ENCODE measurements at places on chromosomes 4 and X. TPM values are rescaled to one million over a fixed set of nuclear protein-coding genes. Genes with fewer than 3 reads are reported as not detected.
A peak's percentile ranks its signal among the peaks of the same experiment; 100 is the strongest.

- DNase-seq, result no peak
Measured at GRCh38 chr4:99720206-99720605, 62.6 kb upstream of the C4orf54 start.

DNA sequence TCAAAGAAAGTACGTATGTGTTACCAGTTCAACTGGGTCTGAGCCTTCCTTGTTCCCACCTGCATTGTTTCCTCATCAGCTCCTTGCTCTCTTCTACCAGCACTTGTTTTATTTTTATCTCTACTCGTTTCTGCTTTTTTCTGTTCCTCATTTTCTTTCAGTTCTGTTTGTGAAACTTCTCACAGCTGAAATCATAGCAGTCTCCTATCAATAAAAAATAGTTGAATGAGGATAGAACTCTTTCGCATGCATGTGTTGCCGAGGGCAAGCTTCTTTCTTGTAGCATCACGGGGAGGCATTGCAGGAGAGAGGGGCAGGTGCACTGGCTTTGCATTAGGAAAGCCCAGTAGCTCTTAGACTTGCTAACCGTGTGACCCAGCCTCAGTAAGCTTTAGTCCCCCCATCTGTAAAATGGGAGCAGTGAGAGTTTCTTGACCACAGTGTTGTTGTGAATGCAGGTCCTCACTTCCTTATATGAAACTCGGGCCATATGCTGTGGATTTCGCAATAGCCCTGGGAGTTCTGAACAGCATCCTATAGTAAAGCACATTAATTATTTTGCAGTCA, 24.7 kb downstream of the OFD1 start:
- DNase-seq, result no peak

DNA sequence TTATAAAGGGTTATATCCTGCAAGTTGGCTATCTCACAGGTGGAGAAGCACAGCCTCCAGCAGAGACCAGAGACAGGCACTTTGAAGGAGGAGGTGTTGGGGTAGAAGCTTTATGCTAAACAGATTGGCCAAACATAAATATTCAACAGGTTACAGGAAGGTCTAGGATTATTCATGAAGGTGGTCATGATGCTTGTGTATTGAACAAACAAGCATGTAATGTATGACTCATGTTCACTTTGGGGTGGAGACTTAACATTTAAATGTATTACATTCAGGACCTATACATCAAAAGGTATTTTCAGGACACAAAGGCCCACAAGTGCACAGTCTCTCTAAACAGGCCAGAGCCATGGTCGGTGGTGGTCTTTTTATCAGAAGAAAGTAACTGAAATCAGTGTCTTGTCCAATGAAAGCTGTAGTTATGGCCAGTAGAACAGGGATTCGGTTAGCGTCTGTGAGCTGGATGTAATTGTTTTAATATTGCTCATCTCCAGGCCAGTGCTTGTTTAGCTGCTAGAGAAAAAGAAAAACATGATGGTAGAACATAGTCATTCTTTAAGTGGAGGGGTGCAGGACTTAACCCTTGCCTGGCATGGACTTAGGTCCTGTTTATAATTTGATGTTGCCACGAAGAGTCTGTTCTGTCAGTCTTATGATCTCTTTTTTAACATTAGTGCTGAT, 555.2 kb upstream of the PCDH10 start:
- peak; percentile 15 for DNase-seq

- DNase-seq, result no peak
Measured at GRCh38 chr4:136985683-136986082, 546.6 kb downstream of the PCDH18 start.

GRCh38 chr4:148332486-148332885, 109.7 kb downstream of the NR3C2 start:
- no peak for DNase-seq

Gene TNIP3
- not detected for total RNA-seq

DNA sequence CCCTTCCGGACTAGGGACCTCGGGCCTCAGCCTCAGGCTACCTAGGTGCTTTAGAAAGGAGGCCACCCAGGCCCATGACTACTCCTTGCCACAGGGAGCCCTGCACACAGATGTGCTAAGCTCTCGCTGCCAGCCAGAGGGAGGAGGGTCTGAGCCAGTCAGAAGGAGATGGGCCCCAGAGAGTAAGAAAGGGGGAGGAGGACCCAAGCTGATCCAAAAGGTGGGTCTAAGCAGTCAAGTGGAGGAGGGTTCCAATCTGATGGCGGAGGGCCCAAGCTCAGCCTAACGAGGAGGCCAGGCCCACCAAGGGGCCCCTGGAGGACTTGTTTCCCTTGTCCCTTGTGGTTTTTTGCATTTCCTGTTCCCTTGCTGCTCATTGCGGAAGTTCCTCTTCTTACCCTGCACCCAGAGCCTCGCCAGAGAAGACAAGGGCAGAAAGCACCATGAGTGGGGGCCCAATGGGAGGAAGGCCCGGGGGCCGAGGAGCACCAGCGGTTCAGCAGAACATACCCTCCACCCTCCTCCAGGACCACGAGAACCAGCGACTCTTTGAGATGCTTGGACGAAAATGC, at the start of gene WAS:
TSS of gene WAS (plus strand) at position 389 of the 572 bp plus-strand sequence. CDS start at position 444, 55 bp downstream.
- DNase-seq, result no peak

DNA sequence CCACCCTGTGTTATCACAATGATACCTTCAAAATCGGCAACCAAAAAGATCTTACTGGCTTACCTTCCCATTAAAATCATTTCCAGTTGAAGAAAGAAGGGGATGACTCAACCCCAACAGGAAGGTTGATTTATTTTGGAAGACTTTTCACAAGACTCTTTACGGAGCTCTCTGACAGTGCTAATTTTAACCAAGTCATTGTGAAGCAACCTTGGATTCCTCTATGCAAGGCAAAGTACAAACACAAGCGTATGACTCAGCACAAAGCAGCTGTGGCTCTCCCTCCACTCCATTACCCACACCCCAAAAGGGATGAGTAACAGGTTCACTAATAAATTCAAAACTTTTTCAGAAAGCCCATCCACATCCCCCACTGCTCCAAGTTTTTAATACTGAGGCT, 213.8 kb upstream of the FGF13 start:
- DNase-seq, result peak; percentile 83

DNA sequence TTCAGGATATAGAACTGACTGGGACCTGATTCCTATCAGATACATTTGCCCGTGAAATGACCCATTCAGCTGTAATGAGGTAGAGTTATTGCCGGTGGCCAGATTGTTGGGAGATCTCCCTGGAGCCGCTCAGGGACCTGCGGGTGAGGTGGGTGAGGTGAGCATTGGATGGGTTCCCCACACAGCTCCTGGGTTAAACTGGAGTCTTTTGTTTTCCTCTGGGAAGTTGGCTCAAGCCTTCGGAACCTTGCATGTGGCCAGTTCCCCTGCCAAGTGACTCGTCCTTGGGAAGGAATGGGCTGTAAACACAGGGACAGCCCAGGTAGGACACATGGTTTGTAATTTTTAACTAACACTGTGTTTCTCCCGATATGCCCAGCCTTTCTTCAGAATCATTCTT, 31.6 kb upstream of the KIT start:
- no peak for DNase-seq

Gene NEIL3
- total RNA-seq, result 0.90 TPM

- DNase-seq, result peak; percentile 46
Measured at GRCh38 chr4:88219099-88219498, 60.7 kb upstream of the ABCG2 start.

Gene TMPRSS11B
- 0.79 TPM for total RNA-seq

All from bronchial epithelial cell (primary cell).